Activated CD4-positive, alpha-beta T cell treated with anti-CD3 and anti-CD28 coated beads, Interleukin-2, Interleukin-6, amounts not matched to agents 100 ng/mL and 50 ng/mL, durations not matched to agents 16 hours and 8 hours (primary cell): ENCODE measurements at places on chromosomes 2 and 18.

GRCh38 chr2:190065839-190066238 lies 3.3 kb upstream of the MSTN start:
- DNase-seq: no peak

DNA sequence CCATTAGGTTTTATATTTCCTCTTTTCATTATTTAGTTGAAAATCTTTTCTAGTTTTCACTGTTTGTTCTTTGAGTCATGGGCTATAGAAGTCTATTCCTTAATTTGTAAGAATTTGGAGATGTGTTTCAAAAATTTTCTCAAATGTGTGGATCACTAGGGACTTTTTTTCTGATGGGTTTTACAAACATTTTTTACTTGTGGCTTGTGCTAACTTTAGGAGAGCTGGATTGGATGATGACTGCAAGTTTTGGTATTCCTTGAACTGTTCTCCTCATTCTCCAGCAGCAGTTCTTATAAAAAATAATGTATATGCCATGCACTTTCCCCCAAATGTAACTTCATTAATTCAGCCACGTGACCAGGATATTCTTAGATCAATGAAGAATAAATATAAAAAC lies 94.7 kb upstream of the CWC22 start:
- DNase-seq: no peak

GRCh38 chr18:23331091-23331920 lies 121.8 kb upstream of the RIOK3 start:
- DNase-seq: no peak

DNA sequence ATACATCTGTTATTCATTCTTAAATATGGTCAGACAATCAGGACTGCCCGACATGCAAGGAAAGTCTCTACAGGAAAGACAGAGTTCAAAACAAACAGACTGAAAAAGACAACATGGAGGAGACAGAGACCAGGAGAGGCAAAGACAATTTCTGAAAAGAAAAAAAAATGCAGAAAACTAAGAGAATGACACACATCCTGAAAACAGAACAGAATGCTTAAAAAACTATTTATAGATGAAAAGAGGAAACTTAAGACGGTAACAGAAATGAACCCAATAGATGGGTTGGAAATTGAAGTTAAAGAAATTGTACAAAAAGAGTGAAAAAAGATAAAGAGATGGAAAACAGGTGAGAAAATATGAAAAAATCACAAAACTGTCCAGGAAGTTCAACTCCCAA lies 95.7 kb downstream of the BCL2 start:
- no peak for DNase-seq

GRCh38 chr2:84946204-84947009 lies 24.6 kb upstream of the KCMF1 start:
- peak; percentile 79 for DNase-seq

DNA sequence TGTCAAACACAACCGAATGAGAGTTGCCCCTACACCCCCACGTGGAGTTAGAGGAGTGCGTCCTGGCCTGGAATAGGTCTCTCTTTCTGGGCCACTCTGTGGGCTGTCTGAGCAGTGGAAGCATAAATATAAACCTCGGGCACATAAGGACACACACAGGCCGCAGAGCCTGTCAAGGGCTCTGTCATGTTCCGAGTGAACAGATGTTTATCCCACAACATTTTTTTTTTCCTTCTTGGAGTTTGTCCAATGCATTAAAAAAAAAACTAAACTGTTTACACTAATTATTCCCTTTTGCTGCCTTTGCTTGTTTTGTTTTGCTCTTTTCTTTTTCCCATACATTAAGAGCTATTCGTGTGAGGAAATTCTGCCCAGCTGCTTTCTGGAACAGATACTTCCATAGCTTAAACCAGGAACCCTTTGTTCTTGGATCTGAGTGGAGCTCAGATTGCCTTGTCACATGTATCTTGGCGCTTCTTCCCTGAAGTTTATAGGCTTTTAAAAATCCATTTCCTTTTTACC lies 228.3 kb upstream of the FOSL2 start:
- DNase-seq: no peak

GRCh38 chr2:163191372-163191771 lies 352.8 kb upstream of the KCNH7 start:
- DNase-seq: no peak

- no peak for DNase-seq
Observed at GRCh38 chr2:38264396-38265221, 112.5 kb downstream of the ATL2 start.

DNA sequence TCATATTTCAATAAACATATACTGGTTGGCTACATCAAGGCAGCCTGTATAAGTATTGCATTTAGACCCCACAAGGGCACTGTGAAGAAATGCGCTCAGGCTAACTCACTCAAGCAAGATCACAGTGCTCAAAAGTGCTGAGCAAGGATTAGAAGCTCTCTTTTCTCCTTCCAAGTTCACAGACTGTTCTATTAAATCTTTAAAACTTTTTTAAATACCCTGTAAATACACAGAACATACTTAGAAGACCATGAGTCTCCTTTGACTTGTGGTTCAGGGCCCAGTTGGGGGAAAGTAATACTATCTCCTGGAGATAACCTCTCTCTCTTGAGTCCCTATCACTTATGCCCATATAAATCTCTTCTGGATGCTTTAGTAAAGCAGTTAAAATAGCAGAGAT lies 152.9 kb downstream of the SP3 start:
- no peak for DNase-seq

GRCh38 chr2:140422759-140423158 lies 1642.6 kb upstream of the NXPH2 start:
- DNase-seq: no peak

DNA sequence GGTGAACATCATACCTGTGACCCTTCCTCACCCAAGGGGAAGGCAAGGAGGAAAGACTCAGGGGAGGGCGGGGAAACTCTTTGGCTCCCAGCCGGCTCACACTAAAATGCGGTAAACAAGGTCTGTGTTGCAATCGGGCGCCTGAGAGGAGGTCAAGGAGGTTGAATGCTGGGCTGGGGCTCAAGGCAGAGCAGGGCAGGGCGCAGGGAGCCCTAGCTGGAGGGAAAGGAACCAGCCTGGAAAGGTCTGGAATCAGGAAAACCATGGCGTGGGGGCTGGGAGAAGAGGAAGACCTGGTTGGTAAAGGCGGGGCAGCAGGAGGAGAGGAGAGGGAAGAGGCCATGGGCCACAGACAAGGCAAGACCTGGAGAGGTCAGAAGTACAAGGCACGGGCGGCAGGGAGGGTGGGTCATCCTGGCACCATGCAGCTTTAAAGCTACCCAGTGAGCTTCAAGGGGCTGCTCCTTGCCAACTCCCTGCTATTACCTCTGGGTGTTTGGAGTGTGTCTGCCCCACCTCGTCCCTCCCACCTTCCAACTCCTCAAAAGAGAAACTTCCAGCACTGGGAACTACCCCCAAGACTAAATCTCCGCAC lies 4.8 kb upstream of the TMEM37 start:
- no peak for DNase-seq

GRCh38 chr2:241816431-241817121 lies 7.6 kb downstream of the NEU4 start:
- DNase-seq: no peak

DNA sequence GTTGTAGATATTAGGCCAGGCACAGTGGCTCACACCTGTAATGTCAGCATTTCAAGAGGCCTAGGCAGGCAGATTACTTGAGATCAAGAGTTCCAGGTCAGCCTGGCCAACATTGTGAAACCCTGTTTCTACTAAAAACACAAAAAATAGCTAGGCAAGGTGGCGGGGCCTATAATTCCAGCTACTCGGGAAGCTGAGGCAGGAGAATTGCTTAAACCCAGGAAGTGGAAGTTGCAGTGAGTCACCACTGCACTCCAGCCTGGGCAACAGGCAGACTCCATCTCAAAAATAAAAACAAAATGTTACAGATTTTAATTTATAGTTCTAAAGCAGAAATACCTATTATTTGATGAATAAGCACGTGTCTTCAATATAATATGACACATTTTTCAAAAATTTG lies 65.6 kb upstream of the UBXN4 start:
- DNase-seq: no peak

DNA sequence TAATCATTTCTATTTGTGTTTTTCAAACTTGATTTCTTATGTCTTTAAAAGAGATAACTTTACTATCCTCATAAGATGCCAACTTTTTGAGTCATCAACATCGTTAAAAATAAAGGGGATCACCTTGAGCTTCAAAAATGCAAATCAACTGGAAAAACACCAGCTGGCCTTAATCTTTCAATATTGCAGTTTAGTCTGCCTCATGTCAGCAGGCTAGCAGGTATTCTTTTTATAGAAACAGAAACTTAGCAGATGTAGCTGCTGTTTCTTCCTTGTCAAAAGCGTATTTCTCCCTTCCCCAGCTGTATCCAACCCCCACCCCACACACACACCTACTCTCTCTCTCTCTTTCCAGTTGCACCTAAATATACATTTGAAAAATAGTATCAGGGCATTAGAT lies 154.1 kb upstream of the ZNF804A start:
- no peak for DNase-seq

GRCh38 chr18:54806526-54806925 lies 21.8 kb upstream of the RAB27B start:
- DNase-seq: no peak

DNA sequence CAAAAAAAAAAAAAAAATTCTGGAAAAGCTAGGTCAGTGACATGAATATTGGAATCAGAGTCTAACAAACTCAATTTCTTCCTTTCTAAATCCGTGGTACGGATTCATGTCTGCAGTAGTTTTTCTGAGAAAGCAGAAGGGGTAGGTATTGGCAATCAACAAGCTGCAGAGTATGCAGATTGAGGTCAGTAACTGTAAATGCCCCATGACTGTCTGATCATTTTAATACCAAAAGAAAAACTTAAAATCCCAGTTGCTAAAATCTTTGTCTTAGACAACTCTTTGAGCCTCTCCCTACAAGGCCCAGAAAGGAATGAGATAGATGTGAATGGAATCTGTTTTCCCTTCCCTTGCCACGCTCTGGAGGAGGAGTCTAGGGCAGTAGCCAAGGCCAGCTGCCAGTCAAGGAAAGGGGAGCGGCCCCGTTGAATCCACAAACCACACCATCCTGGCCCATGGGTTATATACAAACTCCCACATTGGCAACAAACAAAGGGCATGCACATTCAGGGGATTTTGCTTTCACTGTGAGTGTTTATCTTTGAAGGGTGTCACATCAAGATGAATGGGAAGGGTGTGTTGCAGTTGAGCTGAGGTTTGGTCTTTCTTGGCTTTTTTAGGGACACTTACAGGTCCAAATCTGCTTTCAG lies 6.1 kb upstream of the CASP8 start:
- peak; percentile 66 for DNase-seq

DNA sequence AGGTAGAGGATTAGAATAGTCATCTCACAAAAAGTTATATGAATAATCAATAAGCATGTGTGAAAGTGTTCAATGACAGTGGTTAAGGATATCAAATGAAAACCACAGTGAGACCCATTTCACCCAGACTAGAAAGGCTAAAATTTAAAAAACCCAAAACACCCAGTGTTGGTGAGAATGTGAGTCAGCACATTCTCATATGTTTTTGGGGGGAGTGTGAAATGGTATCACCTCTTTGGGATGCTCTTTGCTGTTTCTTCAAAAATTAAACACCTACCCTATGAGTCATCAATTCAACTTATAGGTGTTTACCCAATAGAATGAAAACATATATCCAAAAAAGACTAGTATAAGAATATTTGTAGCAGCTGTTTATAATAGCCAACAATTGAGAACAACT lies 69.8 kb downstream of the MAP3K20 start:
- DNase-seq: peak; percentile 77

- DNase-seq: no peak
Observed at GRCh38 chr2:9975328-9975727, 23.8 kb downstream of the GRHL1 start.

- DNase-seq: no peak
Observed at GRCh38 chr2:134482766-134483340, 229.0 kb downstream of the MGAT5 start.

DNA sequence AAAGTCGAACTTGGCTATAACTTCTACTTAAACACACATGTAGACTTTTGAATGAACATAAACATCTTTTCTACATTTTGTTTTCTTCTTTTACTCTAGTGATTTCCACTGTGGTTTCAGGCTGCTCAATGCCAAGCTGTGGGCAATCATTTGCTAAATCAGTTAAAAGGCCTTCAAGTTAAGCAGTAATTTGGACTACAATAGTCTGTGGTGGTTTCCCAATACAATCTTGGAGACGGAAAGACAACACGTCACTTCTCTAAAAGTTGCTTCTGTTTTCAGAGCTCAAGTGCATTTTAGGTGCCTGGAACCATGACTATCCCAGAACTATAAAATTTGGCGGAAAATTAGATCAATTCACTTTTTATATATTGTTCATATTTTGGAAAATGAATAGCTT lies 69.4 kb downstream of the TXNL1 start:
- DNase-seq: no peak

GRCh38 chr18:9215221-9215933 lies 78.8 kb downstream of the ANKRD12 start:
- no peak for DNase-seq

GRCh38 chr2:241859436-241860183 lies 916 bp upstream of the PDCD1 start:
- peak; percentile 70 for DNase-seq

DNA sequence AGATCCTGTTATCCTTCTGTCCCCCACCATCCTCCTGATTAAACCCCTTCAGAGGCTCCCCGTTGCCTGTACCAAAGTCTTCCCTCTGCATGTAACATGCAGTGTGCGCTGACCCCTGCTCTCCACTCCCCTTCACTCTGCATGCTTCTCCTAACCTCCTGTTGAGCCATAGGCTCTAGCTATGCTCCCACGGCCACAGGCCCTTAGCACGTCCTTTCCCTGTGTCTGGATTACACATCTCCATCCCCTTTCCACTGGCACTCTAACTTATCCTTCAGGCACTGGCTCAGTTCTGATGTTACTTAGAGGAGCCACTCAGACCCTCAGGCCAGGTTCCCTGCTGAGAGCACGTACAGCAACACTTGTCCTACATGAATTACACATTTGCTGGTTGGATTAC lies 29.4 kb upstream of the EDAR start:
- no peak for DNase-seq

GRCh38 chr2:3379339-3379646 lies 201 bp upstream of the TRAPPC12 start:
- no peak for DNase-seq

- no peak for DNase-seq
Observed at GRCh38 chr2:241977557-241978300, 108.2 kb downstream of the RTP5 start.

GRCh38 chr2:240947176-240947575 lies 41.0 kb downstream of the CROCC2 start:
- no peak for DNase-seq
